ENCODE measurements at places on chromosomes 12 and 14.

- DNase-seq = no peak
Observed at GRCh38 chr14:100710391-100710790, 16.3 kb upstream of the DLK1 start.

GRCh38 chr12:2306735-2307134 lies 253.9 kb downstream of the CACNA1C start:
- DNase-seq = no peak

DNA sequence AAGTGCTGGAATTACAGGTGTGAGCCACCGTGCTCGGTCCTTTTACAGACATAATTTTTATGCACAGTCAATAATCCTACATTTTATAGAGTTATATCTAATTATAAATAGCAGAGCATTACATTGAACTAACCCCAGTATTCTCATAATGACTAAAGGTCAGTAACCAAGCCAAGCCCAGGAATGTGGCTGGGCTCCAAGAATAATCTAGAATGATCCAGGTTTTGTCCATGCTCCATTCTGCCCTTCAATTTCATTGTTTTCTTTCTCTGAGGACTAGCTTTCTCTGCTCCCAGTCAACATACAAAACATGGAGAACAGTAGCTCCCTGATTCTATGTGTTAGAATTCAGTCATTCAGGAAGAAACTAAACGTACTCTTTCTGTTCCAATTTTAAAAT lies 92.1 kb upstream of the KRR1 start:
- DNase-seq = no peak

- no peak for DNase-seq
Observed at GRCh38 chr12:15116086-15116485, 105.1 kb downstream of the RERG start.

DNA sequence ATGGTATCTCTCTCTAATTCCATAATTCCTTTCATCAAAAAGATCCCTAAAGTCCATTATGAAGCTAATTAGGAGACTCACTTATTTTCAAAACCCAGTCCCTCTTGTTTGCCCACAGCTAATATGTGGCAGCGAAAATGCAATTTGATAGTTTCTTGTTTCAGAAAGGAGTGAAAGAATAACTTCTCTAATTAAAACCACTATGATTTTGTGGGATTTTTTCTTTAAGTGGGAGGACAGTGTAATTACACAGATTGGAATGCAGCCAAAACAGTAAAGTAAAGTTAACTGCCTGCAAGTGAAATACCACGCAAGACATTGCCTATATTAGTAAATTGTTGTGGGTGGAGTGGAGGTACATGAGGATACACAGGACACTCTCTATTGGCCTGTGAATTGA lies 50.0 kb downstream of the PTPRO start:
- DNase-seq = no peak

DNA sequence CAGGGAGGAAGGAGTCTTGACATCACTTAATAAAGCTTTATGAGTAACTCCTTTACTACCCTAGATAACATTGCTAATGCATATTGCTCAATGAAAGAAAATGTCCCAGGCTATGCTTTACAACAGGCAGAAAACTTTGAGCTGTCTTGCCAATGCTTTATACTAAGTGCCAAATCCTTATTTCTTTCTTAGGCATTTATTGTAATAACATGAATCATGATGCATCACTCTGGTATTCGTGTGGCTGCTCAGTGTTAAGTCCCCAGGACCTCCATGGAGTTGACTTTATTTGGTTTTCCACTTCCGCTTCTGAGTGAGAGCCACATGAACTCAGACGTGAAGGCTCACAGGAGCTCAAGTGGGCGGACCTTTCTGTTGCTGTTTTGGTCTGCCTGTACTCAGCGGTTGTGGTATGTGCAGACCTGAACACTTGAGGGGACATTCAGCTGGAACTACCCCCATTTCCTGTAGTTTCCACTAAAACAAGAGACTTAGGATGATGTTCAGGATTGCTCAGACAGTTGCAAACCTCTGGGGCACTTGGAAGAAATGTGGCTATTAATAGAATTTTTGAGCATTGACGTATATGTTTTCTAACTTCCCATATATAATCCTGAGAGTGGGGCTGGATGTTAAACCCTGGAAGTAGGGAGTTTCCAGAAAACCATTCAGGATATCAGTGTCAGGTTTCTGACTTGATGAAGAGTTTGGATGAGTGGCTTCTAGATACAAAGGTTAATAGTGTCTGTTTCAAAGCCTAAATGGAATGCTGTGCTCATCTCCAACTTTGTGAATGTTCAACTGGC lies 258.6 kb downstream of the MSRB3 start:
- no peak for DNase-seq

GRCh38 chr14:31489691-31490090 lies 1.9 kb upstream of the GPR33 start:
- peak; percentile 16 for DNase-seq

DNA sequence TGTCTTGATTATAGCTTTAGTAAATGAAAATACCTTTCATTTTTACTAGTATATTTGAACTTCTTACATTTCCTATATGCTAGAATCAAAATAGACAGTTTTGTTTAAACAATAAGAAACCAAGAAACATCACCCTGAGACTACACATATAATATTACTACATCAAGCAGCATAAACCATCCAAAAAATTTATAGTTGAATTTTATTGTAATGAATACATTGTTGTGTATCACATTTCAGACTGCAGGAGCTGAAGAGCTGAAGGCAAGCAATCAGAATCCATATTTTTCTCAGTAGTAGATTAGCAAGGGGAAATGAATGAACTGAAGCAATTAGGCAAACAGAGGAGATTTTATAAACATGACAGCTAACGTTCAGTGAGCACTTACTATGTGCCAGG lies 379.2 kb downstream of the BTG1 start:
- no peak for DNase-seq

DNA sequence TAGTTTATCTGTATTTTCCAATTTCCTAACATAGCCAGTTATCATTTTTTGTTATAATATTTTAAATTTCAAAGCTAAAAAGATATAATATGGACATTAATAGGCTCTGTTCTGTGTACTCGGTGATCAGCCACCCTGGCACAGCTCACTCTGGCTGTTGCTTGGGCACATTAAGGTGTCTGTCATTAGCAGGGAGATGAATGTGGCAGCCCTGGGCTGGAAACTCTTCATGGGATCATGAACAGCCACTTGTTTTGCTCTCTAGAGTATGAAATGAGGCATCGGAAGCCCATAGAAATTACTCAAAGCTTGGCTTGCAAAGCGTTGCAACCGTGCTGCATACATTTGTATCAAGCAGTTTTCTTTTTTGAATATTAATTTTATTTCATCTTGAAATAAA lies 233.2 kb downstream of the DACT1 start:
- DNase-seq = no peak

DNA sequence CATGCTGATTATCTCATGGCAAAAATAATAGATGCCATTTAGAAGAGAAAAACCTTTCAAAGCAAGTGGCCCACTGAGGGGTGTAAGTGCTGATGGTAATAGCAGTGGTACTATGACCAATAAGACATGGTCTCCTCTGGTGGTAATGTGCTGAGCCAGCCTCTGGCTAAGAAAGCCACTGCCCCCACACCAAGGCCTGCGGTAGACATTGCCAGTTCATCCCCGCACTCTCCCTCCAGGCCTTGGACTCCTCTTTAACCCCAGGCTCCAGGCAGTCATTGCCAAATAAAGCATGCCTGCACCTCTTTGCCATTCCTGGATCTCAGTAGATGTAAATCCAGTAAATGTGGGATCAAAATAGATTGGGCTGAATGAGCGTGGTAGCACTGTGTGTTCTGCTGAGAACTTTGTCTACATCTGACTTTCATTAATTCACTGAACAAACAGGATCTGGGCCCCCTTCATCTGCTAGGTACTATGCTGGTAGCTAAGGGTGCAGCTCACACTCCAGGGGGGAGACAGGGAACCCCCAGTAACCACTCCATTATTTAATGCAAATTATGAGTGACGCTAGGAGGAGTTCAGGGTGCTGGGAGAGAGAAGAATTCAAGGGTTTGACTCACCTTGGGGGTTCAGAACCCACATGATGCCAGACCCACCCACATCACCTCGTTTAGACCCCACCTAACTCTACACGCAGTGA lies 89.3 kb downstream of the BCL11B start:
- no peak for DNase-seq

- no peak for DNase-seq
Observed at GRCh38 chr14:70171726-70172125, 17.0 kb downstream of the SLC8A3 start.

GRCh38 chr14:26596543-26597061 lies 1.2 kb downstream of the NOVA1 start:
- no peak for DNase-seq

- no peak for DNase-seq
Observed at GRCh38 chr12:53950437-53950773, 4.3 kb upstream of the HOXC12 start.

DNA sequence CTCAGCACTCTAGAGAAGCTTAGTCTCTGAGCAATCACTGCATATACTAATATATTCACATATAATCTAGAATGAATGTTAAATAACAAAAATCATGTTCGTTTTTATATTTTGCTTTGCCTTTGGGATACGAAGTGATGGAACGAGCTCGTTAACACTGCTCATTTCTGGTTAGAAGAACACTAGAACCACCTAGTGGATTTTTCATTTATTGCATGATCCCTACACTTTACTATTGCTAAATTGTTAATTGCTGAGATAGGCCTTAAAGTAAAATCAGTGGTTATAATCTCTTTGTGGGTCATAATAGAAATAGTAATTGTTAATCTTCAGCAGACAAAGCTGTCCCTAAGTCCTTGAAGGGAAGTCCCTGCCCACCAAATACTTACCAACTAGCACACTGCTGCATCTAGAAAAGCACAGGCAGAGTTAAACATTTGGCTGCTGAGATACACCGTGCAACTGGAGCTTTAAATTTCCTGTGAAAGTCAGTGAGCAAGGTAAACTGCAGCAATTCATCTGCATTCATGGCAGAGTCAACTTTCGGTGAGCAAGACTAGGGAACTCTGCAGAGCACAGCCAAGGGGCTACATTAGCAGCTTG lies 353.7 kb downstream of the APAF1 start:
- no peak for DNase-seq

- DNase-seq = no peak
Observed at GRCh38 chr14:40362856-40363255, 930.6 kb upstream of the FBXO33 start.

DNA sequence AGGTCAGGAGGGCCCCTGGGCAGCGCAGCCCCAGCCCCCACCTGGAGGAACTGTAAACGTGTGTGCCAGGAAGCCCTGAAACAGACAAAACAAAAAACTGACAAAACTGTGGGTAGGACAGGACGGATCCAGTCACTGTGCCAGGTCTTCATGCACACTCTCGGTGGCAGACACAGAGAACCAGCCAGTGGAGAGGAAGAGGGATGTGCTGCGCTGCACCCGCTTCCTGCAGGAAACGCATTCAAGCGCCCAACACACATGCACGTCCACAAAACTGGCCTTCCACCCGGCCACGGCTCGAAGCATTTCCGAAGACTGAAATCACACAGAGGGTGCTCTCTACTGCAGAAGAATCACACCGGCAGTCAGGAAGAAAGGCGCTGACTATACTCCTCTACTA lies 16.9 kb downstream of the BRF1 start:
- no peak for DNase-seq

DNA sequence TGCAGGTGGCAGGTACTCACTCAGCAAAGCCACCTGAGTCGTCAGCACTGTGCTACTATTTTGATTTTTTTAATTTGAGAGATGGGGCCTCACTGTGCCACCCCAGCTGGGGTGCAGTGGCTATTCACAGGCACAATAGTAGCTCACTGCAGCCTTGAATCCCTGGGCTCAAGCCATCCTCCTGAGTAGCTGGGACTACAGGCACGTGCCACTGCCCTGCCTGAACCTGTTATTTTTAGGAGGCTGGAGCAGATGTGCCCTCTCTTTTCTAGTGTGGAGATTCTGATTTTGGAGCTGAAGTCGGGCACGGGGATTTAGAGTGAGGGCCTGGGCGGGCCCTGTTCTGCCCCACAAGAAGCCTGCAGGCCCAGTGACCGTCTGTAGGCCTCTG lies 17.3 kb downstream of the SLC25A47 start:
- DNase-seq = no peak

GRCh38 chr14:70563869-70564268 lies 29.1 kb upstream of the ADAM20 start:
- DNase-seq = no peak

DNA sequence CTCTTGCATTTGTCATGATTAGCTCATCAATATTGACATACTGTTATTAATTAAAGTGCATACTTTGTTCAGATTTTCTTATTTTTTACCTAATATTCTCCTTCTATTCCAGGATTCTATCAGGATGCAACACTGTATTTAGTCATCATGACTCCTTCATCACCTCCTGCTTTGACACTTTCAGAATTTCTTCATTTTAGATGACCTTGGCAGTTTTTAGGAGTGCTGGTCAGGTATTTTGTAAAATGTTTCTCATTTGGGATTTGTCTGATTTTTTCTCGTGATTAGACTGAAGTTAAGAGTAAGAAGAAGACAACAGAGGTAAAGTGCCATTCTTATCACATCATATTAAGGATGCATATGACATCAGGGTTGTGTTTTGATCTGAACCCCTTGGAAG lies 167.0 kb upstream of the FOXG1 start:
- DNase-seq = no peak

DNA sequence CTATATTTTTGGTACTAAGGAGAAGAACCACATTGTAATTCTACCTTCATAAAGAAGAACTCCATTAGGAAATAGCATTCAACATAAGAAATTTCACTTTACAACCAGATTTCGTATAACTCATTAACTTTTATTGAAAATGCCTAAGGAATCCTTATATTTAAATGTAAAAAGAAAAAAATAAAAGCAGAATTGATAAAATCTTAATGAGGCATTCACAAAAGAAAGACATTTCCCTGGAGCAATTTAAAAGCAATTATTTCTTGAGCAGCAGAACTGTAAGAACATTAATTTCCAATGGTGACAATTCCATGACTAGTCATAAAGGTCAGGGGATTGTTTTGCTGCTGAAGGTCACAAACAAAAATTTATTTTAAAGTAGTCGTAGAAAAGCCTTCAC lies 1192.8 kb upstream of the TMEM132C start:
- DNase-seq = no peak

- DNase-seq = no peak
Observed at GRCh38 chr12:5456906-5457305, 25.0 kb downstream of the NTF3 start.

DNA sequence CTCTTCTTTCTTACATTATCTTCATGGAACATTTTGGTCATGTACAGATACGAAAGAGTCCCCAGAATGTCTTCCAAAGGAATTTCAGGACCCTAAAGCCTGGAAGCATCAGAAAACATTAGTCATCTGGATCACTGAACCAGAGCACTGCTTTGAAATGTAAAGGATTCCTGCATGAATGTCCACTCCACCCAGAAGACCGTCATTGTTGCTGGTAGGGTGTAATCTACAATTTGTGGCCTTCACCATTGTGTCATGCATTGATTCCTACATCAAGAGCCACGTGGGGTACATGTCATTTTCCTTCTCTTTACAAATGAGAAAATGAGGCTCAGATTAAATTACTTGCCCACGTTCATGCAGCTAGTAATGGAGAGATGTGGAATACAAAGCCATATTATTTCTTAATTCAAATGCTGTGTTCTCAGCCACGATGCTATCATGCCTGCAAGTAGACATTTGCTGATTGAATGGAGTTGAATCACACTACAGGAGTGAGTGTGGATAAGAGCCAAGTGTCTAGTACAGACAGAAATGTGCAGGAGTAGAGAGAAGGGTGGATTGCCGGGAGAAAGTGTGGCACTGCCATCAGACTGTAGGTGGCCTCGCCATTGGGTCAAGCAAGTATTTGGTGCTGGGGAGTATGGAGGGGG lies 231.2 kb downstream of the C12orf75 start:
- DNase-seq = no peak

- DNase-seq = no peak
Observed at GRCh38 chr12:9227950-9228349, 19.8 kb upstream of the PZP start.
